ENCODE measurements at places on chromosomes 6 and 20. TPM values are rescaled to one million over a fixed set of nuclear protein-coding genes. Genes with fewer than 3 reads are reported as not detected.

Gene MOG
- polyA plus RNA-seq = not detected

Gene HLA-DOA
- polyA plus RNA-seq = 5.2 TPM

Gene ME1
- polyA plus RNA-seq = 2.1 TPM

Gene CD24
- 1,256 TPM for polyA plus RNA-seq

Gene TMEM217
- 1.6 TPM for polyA plus RNA-seq

Gene CST5
- not detected for polyA plus RNA-seq

Gene GTSF1L
- polyA plus RNA-seq = not detected

Gene HMGCLL1
- 3.7 TPM for polyA plus RNA-seq

Gene SIRPD
- polyA plus RNA-seq = not detected

Gene CLDN20
- 0.74 TPM for polyA plus RNA-seq

DNA sequence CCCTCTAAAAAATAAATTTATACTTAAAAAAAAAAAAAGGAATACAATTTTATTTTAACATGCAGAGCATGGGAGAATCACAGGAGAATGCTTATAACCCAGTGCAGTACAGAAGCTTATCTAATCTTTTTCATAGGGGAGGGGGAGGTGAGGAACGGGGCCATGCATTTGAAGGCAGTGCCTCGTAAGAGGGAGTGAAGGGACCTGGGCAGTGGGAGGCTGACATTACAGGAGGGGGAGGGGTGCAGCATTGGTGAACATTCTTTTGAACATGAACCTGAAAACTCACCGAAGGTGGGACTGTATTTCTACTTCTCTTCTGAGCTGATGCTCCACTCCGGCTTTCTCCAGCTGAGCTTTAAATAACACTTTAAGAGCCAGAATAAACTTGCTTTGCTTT is 9.3 kb downstream of the AURKA start:
- no peak for DNase-seq

DNA sequence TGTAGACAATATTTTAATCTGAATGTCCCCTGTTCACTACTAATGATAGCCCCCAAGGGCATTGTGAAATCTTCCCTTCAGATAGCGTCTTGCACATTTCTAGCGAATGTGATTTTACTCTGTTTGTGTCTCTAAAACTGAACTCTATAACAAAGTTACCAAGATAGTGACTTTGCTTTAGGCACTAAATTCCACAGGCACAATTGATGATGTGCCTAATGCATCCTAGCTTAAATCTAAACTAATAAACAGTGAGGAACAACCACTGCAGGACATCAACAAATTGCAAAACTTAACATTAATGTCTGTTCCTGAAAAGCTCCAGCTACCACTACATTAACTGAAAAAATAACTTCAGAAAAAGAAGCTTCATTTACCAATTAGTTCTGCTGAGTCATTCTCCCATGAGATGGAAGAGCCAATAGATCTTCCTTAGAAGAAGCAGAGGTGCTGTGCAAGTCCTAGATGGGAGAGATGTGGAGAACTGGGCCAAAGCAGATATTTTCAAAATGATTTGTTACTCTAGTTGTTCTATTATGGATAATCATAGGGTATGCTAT is 1065.0 kb downstream of the EPHA7 start:
- no peak for DNase-seq

- no peak for DNase-seq
These were observed 209.8 kb downstream of the TPBG start for GRCh38 chr6:82573254-82573972.

- no peak for DNase-seq
These were observed 15.9 kb upstream of the SLC9A8 start for GRCh38 chr20:49796600-49797343.

DNA sequence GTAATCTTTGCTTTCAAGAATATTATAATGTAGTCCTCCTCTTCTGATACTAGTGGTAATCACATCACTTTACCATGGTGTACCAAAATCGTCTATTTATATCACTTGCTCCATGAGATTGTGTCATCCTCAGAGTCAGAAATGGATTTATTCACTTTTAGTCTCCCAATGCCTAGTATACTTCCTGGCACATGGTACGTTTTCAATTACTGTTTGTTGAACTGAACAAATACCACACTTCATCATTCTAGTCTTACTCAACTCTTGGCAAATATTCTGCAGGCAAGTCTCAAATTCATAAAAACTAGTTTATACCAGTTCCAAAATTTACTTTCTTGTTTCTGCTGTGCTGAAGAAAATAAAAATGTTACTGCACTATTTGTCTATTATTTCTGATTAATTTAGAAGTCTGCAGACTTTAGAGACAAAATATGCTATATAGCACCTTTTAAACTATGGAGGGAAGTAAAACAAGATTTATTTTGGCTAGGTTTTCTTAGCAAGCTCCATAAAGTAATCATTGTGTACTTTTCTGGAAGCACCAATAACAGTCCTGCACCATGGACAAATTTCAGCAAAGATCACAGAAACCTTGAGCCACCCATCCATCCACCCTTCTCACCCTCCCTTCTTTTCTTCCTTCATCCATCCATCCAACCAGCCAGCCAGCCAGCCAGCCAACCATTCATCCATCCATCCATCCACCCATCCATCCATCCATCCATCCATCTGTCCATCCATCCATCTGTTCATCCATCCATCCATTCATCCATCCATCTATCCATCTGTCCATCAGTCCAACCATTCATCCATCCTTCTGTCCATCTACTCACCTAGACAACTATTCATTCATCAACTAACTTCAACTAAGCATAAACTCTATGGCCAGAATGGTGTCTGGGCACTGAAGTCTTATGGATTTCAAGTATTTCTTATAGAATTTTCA is 102.1 kb upstream of the STMND1 start:
- no peak for DNase-seq

- DNase-seq = no peak
These were observed 3.1 kb upstream of the CSE1L start for GRCh38 chr20:49043000-49043399.

- DNase-seq = no peak
These were observed 289.9 kb downstream of the KIF16B start for GRCh38 chr20:16283307-16283706.

DNA sequence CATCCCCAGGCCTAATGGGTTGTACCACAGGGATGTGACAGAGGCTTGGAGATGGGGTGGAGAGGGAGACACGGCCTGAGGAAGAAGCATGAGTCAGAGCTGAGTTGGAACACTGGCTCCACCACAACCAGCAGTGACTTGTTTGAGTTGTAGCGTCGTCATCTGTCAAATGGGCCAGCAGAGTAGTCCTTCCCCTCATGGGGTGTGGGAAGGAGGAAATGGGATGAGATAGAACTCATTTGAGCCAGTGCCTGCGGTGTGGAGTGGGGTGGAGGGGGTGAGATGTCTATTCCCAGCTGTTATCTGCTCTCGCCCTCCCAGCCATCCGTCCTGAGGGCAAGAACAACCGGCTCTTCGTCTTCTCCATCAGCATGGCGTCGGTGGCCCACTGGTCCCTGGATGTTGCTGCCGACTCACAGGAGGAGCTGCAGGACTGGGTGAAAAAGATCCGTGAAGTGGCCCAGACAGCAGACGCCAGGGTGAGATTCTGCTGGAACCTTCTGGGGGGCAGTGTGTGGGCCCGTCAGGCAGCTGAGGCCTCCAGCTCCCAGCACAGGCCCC is 32.5 kb downstream of the PLCG1 start:
- no peak for DNase-seq

- DNase-seq = peak; percentile 75
These were observed 2.3 kb upstream of the MARCKS start for GRCh38 chr6:113854531-113855499.

DNA sequence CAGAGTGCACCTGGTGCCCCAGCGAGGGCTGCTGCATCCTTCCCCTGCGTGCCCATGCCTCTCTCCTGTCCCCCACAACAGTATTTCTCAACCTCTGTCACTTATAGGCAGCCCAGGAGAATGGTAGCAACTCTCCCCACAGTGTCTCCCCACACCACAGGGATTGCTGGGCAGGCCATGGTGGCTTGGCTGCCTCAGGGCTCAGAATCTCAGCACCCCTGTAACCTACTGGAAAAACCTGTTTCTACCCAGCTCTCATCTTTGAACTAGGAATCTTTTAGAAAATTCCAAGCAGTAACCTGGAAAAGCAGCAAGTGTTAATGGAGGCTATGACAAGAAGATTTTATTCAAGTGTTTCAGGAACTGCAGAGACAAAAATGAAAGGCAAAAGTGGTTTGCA is 38.0 kb downstream of the CD164 start:
- no peak for DNase-seq

- no peak for DNase-seq
These were observed 233.5 kb upstream of the AGPAT4 start for GRCh38 chr6:161507375-161507774.

GRCh38 chr6:90286884-90287488 is 9.7 kb downstream of the BACH2 start:
- DNase-seq = no peak

DNA sequence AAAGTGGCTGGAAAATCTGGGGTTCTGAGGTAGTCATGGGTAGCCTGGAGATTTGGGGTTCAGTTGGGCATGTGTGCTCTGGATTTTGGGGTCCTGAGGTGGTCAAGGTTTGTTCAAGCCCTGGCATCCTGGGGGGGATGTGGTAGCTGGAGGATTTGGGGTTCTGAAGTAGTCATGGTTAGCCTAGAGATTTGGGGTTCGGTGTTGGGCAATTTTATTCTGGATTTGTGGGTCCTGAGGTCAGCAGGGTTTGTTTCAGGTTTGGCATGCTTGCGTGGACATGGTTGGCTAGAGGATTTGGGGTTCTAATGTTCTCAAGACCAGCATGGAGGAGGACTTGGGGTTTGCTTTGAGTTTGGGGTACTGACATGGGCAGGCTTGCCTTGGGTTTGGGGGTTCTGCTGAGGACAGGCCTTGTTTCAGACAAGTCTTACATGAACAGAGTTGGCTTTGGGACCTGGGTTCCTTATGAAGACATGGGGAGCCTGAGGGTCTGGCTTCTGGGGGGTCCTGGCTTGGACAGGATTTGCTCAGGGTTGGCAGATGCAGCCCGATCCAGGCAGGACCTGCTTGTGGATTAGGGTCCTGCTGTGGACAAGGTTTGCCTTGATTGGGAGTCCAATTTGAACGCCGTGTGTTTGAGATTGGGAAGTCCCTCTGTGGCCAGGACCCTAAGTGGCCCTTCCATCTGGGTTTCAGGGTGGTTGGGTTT is 906 bp downstream of the ANKRD60 start:
- DNase-seq = no peak

DNA sequence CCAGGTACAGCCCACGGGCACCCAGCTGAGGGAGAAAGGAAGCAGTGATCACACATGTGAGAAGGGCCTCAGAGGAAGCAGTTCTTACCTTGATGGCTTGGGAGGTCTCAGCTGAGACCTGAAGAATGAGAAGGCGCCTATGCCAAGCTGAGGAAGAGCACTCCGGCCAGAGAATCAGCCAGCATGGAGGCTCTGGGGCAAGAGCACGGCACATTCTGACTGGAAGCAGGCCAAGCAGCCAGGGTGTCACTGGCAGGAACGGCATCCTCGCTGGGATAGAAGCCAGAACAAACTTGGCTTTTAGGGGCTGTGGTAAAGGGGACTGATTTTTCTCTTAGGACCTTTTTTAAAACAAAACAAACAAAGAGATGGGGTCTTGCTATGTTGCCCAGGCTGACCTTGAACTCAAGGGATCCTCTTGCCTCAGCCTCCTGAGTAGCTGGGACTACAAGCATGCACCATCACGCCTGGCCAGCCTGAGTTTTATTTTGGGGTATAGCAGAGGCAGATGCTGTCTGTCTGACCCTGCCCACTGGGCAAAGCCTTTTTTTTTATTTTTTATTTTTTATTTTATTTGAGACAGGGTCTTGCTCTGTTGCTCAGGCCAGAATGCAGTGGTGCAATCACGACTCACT is 17.6 kb downstream of the GHRH start:
- no peak for DNase-seq

- no peak for DNase-seq
These were observed 73.7 kb downstream of the LYRM2 start for GRCh38 chr6:89564752-89565427.

DNA sequence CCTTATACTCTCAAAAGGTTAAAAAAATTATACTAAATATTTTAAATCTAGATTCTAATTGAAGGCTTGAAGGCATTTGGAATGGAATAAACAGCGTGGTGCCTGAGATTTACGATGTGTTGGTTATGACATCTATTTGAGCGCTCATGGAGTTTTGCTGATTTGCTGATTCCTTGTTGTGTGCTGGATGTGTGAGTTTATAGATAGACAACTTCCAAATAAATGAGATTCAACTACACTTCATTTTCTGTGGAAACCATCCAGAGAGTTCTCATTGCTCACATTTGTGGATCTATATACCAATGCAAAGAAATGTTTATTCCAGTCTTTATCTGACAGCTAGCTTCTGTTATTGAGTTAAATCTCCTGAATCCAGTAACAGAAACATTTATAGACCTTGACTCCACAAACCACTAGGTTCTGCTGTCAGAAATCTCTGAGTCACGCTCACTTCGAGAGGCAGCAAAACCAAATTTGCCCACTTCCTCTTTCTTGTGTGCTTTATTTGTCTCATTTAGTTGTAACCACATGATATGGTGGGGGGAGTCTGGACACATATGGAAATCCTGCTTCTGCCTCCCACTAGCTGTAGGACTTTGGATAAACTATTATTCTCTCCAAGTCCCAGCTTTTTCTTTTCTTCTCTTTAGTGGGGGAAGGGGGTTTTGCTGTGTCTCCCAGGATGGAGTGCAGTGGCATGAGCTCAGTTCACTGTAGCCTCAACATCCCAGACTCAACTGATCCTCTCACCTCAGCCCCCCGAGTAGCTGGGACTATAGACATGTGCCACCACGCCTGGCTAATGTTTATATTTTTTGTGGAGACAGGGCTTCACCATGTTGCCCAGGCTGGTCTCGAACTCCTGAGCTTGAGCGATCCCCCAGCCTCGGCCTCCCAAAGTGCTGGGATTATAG is 54.5 kb downstream of the IPCEF1 start:
- DNase-seq = no peak

DNA sequence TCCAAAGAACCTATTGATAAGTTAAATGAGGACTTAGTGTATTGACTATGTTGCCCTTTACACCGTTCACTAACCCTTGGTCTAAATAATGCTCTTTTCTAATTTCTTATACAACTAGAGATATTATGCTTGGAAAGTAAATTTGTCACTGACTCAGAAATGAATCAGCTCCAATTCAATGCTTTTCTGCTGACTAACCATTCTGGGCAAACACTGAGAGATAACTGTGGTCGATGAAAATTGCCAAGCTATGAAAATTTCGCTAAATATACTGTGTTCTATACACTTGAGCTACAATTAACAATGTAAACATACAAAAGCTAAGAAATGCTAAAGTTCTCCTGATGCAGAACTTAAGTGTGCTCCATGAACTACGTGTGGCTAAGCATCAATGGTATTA is 23.1 kb upstream of the FBXO9 start:
- DNase-seq = no peak

- DNase-seq = no peak
These were observed 4.3 kb downstream of the VSX1 start for GRCh38 chr20:25077610-25078169.

DNA sequence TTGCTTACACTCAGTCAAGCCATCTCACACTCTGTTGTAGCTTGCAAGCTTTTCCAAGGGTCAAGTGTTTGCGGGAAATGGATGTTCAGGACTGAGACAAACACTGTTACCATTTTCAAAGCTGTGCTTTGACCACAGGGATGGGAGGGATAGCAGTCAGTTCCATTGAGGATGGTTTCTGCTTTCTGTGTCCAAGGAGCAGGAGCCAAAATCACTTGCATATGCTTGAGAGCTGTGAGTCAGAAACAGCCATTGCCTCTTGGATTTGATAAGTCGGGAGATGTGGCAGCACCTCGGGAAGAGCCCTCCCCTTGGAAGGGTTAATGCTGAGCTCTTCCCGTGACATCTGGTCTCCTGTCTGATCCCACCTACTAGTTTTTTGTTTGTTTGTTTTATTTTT is 85.2 kb downstream of the TCP11 start:
- DNase-seq = no peak

Measured in right renal cortex interstitium (tissue), 3 donors.